ENCODE measurements at places on chromosomes 1 and 21.

DNA sequence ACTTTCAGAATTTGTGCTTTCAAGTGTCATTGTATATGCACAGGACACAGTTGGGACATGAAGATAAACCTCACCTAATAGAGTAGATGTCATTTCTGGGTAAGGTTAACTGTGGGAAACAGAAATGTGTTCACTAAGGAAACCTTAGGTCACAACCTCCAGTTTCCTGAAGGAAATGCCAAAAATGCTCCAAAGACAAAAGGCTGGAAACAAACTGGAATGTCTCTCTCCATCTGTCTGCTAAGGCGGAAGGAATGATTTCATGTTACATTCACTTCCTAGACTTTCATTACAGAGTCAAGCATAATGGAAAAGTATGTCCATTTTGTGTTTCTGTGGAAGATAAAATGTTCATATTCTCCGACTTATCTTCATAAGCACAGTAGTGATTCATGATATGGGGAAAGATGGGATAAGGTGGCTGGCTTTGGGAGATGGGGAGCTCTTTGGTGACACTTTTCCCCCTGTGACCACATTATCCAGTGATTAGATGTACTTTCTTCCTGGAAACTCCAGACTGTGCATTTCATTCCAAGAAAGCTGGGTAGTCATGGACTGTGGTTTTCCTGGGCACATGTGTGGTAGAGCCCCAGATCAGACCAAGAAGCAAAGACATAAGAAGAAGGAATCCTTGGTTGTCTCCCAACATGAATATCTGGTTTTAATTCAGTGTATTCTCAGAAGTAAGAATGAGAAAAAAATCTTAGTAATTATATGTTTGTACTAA is 5.7 kb downstream of the S1PR1 start:
- no peak for DNase-seq

GRCh38 chr1:85321237-85321964 is 45.0 kb upstream of the BCL10 start:
- peak; percentile 8 for DNase-seq

- no peak for DNase-seq
Observed at GRCh38 chr1:171257607-171258076, 9.3 kb downstream of the FMO1 start.

- no peak for DNase-seq
Observed at GRCh38 chr1:3482378-3482849, 27.9 kb downstream of the ARHGEF16 start.

Data from activated naive CD4-positive, alpha-beta T cell treated with Interleukin-2 at 50 U/mL for 16 hours (primary cell).